ENCODE measurements at places on chromosomes 6 and 20. TPM values are rescaled to one million over a fixed set of nuclear protein-coding genes. Genes with fewer than 3 reads are reported as not detected.

The BFSP1 gene
- polyA plus RNA-seq = not detected

The BMP6 gene
- 0.66 TPM for polyA plus RNA-seq

DNA sequence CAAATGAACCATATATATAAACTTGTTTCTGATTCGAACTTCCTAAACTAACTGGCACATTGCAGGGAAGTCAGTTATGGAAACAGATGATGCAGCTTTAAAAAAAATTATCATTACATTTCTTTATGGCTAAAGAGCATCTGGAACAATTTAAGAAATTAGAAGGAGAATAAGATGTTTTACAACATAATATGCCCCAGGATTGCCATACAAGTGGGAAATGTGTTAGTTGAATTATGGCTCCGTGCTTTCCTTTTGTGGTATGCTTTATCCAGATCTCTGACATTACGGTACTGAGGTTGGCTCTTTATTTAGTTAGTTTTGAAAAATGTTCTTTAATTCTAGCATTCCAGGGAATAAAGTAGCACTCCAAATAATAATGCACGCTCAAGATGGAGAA lies 343.0 kb upstream of the ZFP64 start:
- H3K4me3 ChIP-seq = no peak overlapping the region
- no peaks in the 10 kb centered on the region for H3K27me3 ChIP-seq
- H3K36me3 ChIP-seq = no peaks in the 10 kb centered on the region
- no peaks in the 10 kb centered on the region for H3K4me1 ChIP-seq
- no peak overlapping the region for H3K27ac ChIP-seq

The MUCL3 gene
- not detected for polyA plus RNA-seq

DNA sequence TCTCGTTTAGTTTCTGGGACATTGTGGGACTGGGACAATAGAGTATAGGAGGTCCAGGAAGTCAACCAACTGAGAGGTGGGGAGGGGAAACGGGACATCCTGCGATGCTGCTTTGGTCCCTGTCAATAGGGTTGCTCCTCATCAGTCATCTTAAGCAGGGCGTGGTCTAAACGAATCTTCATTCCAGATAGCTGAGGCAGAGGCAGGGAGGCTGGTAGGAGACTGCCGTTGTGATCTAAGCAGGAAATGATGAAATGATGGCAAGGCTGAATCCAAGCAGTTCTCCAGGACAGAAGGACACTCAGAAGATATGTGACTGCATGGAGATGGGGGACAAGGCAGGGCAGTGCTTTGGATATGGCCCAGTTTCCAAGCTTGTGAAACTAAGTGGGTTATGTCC lies 953.4 kb downstream of the KIF16B start:
- peaks cover 9% of the 10 kb centered on the region for H3K27me3 ChIP-seq
- H3K4me1 ChIP-seq = no peaks in the 10 kb centered on the region
- H3K27ac ChIP-seq = no peak overlapping the region
